ENCODE measurements at places on chromosomes 3 and 15.

DNA sequence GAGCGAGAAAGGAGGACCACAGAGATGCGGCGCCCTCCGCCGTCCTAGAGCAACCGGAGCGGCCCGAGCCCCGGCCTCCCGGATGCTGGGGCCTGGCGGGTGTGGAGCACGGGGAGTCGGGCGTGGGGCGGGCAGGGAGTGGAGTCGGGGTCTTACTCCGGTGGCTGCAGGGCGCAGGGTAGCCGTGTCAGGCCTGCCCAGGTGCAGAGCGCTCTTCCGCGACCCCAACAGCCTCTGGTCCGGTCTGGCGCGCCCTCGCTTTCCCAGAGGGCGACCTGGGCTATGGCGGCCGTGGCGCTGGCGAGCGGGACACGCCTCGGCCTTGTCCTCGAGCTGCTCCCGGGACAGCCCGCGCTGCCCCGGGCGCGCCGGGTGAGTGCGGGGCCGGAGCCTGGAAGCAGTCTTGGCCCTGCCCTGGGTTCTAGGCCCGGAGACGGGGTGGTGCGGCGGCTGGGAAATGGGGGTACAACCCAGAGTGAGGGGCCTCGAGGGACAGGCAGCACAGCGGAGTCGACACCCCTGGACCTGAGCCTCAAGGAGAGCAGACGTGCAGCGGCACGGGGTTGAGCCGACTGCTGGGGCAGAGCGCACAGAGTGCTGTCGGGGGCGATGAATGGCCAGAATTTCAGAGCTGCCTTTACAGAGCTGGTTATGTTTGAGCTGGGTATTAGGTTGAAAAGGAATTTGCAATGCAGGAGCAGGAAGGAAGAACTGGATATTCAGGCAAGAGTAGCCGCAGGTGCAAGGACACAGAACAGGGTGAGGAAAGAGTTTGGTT is at the start of gene ZNF662:
Gene ZNF662 (plus strand): TSS at position 73 of the 778 bp plus-strand sequence. CDS start 1,973 bp downstream, outside the sequence.
- DNase-seq: no peak

- no peak for DNase-seq
Measured at GRCh38 chr3:194224471-194225417, 88.8 kb downstream of the HES1 start.

DNA sequence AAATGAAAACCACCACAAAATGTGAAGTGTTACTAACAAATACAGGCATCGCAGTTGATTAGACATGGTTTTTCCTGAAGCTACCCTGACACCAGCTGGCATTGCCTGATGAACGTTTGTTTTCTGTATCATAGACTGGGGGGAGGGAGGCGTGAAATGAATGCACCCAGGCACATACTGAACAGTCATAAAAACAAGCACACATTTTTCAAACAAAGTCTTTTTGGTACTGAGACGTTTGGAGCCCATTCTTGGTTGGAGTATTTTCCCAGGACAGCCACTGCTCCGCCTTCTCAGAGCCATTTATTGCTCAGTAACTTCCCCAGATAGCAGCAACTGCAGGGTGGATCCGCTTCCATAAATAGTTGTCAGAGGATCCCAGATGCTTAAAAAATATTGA is 52.4 kb downstream of the KLF13 start:
- no peak for DNase-seq

DNA sequence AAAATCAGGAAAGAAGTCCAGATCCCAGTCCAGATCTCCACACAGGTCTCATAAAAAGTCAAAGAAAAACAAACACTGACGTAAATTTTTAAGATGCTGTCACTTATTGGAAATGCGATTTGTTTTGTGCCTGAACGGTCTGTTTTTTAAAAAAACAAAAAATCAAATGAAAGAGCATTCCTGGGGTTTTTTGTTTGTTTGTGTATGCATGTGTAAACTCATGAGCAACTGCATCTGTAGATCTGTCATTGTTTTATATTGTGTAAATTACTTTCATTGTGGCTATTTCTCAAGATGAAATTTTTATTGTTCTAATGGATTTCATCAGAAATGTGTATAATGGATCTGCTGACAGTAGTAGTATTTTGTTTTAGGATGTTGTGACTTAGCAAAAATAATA is 55.0 kb downstream of the U2SURP start:
- DNase-seq: no peak

DNA sequence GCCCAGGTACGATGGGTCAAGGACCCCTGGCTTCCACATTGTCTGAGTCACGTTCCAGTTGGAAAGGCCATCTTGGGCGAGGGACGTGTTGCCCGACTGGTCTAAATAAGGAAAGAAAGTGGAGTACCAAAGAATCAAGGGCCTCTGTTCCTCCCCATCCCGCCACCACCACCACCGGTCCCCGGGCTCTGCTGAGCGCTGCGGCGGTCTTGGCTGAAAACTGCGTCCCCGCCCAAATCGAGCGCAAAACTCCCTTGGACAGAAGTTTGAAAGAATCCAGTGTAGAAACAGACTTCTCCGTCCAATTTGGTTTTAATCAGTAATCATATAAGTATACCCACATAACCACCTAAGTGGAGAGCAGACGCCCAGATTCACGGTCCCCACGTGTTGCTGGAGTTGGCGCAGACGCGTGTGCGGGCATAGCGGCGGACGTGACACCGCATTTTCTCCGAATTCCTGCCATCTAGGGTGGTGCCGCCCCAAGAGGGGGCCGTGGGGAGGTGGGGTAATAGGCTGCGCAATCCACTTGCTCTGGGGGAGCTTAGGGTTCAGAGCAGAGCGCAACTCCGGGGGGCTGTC is 243.8 kb upstream of the TOPAZ1 start:
- no peak for DNase-seq

GRCh38 chr3:97515076-97515475 is 249.5 kb upstream of the ARL6 start:
- DNase-seq: no peak

GRCh38 chr3:172194702-172195406 is 155.5 kb downstream of the FNDC3B start:
- DNase-seq: no peak

DNA sequence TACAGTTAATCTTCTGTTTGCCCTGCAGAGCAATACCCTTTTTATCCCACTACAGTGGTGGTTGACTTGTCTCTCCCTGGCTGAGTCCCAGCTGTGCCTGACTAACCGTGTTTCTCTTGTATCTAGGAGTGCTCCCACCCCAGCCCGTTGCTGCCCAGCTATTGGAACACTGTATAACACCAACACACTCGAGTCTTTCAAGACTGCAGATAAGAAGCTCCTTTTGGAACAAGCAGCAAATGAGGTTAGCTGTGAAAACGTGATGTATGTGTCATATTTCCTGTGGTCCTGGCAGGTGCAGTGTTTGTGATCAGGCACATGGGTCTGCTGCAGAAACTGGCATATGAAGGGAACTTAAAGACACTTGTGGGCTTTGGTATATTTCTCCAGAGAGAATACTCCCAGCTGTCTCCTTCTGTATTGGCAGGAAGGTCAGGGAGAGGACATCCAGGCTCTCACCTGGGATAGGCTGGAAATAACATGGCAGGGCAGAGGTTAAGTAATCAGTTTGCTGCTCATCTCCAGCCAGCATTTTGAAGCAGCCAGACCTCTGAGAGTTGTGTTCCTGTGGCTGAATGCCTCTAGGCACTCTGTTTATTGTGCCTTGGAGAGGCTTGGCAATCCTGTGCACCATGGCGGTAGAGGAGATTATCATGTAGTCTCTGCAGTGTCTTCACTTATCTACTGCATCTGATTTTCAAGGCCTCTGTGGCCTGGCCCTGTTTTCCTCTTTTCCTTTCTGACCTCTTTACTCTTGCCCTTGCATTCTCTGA is 34.8 kb downstream of the ATG7 start:
- DNase-seq: no peak

DNA sequence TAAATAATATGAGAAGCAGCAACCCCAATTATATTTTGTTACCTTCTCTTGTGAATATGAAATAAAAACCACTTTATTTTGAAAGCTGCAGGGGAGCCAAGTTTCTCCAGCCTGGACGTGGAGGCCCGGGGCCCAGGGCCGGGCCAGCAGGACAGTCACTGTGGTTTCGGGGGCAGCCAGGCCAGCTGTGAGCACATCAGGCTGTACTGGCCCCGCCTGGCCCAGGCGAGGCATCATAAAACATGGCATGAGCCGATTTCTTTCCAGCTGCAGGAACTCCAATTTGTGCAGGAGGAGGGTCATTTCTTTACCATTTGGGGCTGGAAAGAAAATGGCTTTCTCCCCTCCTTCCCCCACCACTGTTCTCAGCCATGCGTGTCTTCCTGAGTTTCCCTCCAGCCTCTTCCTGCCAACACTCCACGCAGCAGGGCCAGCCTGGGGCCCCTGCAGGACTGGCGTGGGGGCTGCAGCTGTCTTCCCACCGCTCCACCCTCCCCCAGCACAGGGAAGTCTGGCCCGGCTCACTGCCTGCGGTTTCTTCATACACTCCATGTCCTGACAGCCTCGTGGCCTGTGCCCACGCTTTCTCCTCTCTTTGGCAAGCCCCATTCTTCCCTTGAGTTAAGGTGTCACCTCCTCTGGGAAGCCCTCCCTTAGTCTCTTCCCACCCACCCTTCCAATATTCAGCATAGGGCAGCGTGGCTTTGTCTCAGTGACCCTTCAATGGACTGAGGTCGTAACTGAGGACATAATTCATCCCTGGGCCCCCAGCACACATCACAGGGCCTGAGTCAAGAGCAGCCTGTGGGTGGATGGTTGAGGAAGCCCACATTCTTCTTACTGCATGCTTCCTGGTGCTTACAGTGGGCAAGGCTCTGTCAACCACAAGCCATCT is 135.8 kb downstream of the CHSY1 start:
- no peak for DNase-seq

DNA sequence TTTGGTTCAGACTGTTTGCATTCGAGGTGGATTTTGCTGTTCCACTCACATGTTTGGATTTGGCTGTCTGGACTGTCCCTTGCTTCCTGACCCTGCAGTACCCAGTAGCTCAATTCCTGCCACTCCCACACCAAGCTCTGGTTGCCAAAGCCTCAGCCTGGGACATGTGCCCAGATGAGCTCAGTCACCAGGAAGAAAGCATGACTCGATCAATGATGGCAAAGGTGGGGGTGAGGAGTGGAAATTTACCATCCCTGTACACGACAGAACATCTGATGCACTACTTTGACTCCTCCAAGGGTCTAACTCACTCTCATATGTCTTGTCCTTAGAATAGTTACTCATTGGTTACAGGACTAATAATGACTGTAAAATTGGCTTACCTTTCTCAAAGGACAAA is 45.2 kb downstream of the ZNF385D start:
- no peak for DNase-seq

DNA sequence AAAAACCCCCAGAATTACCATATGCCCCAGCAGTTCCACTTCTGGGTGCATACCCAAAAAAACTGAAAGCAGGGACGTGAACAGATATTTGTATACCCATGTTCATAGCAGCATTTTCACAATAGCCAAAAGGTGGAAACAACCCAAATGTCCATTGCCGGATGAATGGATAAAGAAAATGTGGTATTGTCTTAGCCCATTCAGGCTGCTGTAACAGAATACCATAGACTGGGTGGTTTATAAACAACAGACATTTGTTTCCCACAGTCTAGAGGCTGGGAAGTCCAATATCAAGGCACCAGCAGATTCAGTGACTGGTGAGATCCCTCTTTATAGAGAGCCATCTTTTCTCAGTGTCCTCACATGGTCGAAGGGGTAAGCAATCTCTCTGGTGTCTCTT is 182.1 kb upstream of the ANKRD28 start:
- DNase-seq: no peak

DNA sequence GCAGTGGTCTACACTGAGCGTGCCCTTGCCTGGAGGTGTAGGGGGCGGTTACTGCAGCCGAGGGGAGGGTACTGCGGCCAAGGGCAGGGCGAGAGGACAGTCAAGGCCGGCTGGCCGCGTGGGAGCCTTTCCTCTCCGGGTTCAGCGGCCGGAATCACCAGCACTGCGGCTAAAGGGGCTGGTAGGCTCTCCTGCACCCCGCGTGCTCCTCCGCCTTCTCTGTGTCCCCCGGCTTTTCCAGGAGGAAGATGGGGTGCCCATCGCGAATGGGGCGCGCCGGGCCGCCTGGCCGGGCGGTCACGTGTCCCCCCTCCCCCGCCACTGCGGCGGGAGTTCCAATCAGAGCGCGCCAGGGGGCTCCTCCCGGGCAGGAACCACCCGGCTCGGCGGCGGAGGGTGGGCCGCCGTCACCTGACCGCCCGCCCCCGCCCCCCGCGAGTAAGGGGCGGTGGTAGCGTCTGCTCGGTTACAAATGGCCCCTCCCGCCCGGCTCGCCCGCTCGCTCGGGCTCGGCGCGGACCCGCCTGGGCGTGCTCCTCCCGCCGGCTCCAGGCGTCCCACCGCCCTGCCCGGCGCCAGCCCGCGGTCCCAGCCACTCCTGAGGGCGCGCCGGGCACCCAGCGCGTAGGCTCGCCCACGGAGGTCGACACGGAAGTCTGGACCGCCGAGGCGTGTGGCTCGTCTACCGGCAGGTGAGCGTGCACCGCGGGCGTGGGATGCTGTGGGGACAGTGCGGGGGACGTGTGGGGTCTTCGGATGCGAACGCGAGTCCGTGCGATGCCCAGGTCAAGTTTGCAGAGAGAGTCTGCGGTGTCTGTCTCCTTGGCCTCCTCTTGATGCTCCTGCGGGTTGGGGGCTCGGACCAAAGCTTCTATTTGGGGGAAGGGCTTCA is 242.6 kb upstream of the TOPAZ1 start:
- DNase-seq: no peak

DNA sequence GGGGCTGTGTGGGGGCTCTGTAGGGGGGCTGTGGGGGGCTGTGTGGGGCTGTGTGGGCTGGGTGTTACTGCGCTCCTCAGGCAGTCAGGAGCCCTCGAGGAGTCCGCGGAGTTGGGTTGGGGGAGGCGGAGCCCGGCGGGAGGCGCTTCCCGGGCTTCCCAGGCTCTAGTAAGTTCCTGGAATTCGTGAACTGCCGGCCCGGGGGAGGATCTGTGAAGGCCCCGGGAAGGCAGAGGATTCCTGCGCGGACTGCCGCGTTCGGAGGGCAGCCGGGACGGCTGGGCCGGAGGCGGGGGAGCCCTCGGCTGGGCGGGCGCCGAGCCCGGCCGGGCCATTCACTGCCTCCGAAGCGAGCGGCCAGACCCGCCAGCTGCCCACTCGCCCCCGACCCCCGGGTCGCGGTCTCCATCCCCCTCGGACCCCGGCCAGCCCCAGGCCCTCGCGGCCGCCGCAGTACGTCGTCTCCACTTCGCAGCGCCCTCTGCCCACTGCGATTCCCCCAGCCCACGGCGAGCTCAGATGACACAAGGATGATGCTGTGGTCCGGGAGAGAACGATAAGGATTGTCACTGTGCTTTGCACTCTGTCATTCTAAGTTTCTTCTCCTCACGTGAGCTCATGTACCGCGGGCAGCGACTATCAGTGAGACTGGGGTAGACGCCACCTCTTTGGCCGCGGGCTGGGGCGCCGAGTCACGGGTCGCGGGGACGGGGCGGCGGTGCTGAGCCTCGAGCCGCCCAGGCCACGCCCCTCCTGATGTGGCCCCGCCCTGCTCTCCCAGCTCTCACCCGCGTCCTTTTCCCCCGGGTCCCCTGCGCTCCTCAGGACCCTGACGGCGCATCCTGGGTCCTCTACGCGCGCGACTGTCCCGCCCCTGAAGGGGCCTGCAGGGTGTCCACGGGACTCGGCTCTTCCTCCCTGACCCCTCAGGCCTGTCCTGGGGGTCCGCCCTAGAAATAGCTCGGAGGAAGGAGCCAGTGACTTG is 65.3 kb downstream of the KLF13 start:
- peak; percentile 51 for DNase-seq

DNA sequence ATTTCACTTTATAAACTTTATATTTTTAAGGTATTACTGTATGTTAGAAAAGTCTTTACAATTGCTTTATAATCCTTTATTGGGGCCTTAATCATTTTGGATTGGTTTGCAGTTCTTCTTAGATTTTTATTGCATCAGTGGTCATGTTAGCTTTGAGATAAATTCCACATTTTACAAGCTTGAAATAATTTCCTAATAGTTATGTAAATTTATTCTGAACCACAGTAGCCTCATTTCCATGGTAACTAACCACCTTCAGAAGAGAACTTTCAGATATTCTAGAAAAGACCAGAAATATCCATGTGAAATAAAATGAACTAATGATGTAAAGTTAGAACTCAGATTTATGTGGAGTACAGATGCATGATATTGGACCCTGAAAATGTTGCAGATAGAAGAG is 94.2 kb downstream of the NEO1 start:
- DNase-seq: no peak
